ENCODE measurements at places on chromosomes 2 and 18. TPM values are rescaled to one million over a fixed set of nuclear protein-coding genes. Genes with fewer than 3 reads are reported as not detected.

GRCh38 chr18:12837747-12838146, 46.3 kb downstream of the PTPN2 start:
- DNase-seq = no peak

LYPD6B gene
- 0.59 TPM for total RNA-seq

DNA sequence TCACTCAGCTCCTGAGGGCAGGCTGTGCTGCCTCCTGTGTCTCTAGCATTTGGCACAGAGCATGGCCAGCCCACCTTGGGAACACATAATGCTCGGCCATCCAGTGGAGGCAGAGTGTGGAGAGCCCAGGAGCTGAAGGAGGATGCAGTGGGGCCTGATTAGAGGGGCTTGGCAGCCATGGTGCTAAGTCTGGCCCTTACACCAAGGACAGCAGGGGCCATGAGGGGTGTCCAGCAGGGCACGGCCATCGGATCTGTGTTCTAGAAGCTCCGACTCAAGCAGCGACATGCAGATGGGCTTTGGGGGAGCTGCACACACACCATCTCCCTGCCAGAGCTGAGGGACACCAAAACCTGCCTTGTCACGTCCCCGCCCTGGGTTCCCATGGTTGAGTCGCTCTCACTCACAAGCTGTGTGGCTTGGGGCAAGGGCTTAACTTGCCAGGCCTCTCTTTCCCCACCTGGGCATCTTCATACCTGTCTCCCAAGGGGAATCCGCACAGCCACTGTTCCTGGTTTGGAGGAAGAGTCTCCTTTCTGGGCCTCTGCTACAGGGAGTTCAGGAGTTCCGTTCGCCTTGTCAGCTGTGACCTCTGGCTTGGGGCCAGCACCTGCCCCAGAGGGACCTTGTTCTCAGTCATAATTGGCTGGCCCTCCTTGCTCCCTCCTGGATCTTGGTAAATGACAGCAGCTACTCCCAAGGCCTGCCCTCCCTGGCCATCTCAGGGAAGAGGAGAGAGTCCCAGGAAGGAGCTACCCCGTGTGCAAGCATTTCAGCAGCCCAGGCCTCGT, 1.3 kb upstream of the TOGARAM2 start:
- no peak for DNase-seq

ZNF2 gene
- 3.0 TPM for total RNA-seq

DNA sequence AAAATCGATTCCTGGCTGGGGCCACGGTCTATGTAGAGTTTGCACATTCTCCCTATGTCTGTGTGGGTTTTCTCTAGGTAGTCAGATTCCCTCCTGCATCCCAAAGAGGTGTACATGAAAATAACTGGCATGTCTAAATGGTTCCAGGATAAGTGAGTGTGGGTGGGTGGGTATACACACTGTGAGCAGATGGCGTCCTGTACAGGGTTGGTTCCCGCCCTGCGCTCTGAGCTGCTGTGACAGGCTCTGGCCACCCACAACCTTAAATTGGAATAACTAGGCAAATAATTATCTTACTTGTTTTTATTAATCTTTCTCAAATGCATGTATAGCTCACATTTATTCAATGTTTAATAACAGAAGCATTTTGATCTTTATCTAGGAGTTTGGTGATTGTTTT, 16.3 kb downstream of the THOC1 start:
- no peak for DNase-seq

GREB1 gene
- 5.4 TPM for total RNA-seq

DNA sequence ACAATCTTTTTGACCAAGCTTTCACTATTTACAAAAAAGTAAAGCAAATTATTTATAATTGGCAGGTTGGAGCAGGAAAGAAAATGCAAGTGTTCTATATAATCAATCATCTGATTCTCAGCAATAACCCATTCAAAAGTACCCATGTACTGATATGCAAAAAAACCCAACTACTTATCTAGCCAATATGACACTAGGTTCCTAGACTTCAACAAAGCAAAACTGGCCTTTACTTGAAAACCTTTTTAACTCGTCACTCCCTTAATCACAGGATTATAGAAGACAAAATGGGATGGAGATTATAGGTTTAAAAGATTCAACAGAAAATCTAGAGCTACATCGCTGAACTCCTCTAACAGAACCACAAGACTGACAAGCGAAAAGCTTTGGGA, 3.6 kb downstream of the TLK1 start:
- DNase-seq = no peak

GRCh38 chr2:7724336-7724735, 807.1 kb downstream of the RNF144A start:
- DNase-seq = no peak

- peak; percentile 75 for DNase-seq
Observed at GRCh38 chr2:108377815-108378630, at the start of gene SULT1C4. Gene SULT1C4, plus strand, starts transcription at chr2:108377954. Its CDS starts 384 bp downstream, at chr2:108378338.

SERPINB3 gene
- total RNA-seq = not detected

Data from liver (tissue), 10 donors.